Activated T-cell treated with anti-CD3 and anti-CD28 coated beads, Interleukin-2, amount 50 U/mL, for 48 hours (primary cell): ENCODE measurements at places on chromosomes 16 and 17.

- DNase-seq, result no peak
Measured at GRCh38 chr17:72486806-72487205, 366.0 kb downstream of the SOX9 start.

DNA sequence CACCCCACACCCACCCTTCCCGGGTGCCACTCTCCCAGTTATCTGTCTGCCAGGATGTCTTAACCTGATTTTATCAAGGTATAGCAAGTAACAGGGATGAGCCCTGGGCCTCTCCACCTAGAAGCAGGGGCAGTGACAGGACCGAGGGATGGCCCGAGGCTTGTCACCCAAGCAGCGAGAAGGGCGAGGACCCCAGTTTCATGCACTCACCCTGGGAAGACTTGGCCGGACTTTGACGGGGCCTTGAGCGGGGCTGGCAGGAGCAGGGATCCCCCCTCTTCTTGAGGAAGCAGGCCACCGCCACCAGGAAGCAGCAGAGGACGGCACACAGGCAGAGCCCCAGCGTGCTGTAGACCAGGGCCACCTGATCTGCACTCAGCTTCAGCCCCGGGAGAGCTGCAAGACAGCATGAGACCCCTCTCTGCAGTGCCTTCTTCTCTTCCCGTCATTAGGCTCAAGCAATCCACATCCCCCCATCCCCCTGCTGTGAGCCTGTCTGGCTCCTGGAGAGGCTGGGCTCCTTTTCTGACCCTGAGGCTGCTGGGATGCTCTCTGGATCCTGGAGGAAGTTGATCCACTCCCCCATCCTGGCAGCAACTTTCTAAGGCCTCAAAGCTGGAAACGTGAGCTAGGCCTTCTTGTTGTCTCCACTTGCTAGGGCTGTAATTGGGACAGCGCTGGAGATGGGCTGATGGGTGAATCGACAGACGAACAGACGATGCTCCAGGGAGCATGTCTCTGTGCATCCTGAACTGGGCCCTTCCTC, 31.6 kb downstream of the TNFRSF13B start:
- no peak for DNase-seq

DNA sequence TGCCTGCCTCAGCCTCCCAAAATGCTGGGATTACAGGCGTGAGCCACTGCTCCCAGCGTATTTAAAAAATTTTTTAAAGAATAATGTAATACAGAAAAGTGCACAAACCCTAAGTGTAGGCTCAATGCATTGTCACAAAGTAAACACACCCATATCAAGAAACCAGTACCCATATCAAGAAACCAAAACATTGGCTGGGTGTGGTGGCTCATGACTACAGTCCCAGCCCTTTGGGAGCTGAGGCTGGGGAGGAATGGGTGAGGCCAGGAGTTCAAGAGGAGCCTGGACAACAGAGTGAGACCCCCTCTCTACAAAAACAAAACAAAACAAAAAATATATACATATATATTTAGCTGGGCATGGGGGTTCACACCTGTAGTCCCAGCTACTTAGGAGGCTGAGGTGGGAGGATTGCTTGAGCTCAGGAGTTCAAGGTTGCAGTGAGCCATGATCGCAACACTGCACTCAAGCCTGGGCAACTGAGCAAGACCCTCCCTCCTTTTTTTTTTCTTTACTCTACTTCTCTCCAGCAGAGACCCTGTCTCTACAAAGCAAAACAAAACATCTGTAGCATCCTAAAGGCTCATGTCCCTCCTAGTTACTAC, 9.3 kb upstream of the PRR14 start:
- no peak for DNase-seq

GRCh38 chr17:41383690-41384089, 1.6 kb upstream of the KRT34 start:
- no peak for DNase-seq

- DNase-seq, result no peak
Measured at GRCh38 chr16:18041864-18042834, 294.4 kb downstream of the NPIPA8 start.

- no peak for DNase-seq
Measured at GRCh38 chr16:66481943-66482390, 54.9 kb downstream of the BEAN1 start.

- DNase-seq, result peak; percentile 45
Measured at GRCh38 chr16:20675488-20676267, 21.8 kb downstream of the ACSM1 start.

DNA sequence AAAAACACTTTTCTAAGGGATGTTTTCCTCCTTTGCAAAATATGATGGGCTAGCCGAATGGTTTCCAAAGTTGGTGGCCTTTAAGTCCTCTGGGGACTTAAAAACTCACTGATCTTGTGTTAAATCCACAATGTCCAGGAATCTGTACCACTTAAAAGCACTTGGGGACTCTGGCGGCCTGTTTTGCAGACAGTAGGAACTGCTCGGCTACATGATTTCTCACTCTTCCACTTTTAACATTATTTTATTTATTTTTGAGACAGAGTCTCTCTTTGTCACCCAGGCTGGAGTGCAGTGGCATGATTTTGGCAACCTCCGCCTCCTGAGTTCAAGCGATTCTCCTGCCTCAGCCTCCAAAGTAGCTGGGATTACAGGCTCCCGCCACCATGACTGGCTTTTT, 9.1 kb upstream of the MSI2 start:
- no peak for DNase-seq

DNA sequence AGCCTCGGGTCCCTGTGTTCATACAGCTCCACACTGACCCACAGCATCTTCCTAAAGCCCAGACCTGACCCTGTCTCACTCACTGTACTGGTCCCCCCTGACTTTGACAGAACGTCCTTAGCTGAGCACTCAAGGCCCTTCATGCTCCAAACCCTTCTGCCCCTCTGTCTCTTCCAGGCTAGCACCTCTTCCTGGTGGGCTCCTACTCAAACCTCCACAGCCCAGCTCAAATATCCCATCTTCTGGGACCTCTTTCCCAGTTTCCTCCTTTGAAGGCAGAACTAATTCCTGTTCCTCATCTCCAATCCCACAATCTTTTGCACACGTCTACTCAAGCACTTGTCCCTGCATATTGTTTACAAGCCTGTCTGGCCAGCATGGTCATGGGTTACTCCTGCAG, 8.8 kb downstream of the GRIN2C start:
- DNase-seq, result no peak

DNA sequence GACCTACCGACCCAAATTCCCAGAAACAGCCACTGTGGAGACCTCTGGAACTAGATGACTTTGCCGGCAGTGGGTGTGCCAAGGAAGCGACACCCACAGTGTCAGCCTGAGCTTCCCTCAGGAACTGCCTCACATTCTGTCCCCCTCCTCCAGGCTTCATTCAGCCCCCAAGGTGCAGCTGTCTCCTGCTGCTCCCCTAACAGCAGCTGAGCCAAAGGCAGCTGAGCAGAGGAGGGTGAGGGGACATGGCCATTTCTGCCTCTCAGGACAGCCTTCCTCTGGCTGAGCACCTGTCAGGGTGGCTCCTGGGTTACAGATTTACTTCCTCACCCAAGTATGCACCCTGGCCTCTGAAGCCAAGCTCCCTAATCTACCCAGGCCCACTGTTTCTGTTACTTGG, 22.1 kb upstream of the MTMR4 start:
- DNase-seq, result no peak
